ENCODE measurements at places on chromosomes 6 and 20.

DNA sequence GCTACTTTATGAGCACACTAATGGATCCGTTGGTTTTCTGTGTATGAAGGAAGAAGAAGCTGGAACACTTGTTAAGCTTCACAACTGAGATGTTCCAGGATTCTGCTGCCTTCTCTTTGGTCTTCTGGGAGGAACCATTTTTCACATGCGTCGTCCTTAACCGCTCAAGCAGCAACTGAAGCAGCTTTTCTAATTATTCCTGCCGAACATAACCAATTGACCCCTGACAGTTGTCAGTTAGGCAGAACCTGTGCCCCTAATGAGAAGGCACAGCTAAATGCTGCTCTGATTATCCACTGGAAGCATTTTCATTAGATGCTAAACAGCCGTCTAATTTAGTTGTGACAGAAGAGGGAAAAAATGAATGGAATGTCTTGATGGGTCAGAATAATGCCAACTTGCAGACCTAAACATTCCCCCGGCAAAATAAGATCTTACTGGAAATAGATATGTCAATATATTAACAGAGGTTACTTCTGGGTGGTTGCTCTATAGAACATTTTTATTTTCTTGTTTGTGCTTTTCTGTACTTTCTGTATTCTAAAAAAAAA is 85.0 kb upstream of the SMLR1 start:
- no peak for DNase-seq

DNA sequence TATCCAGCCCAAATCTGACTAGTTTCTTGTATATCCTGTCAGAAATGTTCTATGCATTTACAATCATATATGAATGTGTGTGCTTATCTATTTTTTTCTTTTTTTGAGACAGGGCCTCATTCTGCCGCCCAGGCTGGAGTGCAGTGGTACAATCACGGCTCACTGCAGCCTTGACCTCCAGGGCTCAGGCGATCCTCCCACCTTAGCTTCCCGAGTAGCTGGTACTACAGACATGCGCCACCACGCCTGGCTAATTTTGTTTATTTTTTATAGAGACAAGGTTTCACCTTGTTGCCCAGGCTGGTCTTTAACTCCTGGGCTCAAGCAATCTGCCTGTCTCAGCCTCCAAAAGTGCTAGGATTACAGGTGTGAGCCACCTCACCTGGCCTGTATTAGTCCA is 3.0 kb upstream of the RAB44 start:
- no peak for DNase-seq

- peak; percentile 35 for DNase-seq
Measured at GRCh38 chr6:170279977-170280688, 10.7 kb downstream of the DLL1 start.

DNA sequence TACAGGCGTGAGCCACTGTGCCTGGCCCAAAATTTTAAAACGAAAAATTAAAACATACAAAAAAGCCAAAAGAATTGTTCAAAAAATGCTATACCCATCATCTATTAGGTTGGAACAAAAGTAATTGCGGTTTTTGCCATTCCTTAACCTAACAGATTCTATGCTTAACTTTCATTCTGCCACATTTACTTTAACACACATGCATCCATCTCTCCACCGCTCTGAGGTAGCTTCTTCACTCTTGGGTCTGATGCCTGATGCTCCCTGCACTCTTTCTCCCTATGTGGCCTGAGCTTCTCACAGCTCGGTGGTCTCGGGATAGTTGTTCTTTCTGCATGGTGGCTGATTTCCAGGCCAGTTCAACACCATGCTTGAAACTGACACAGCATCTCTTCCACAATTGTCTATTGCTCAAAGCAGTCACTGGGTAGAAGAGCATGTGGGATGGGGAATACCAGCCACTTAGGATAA is 4.7 kb upstream of the MANBAL start:
- no peak for DNase-seq

GRCh38 chr6:31882344-31882743 is 3.5 kb upstream of the SLC44A4 start:
- DNase-seq, result no peak

GRCh38 chr6:100810015-100810414 is 71.1 kb downstream of the ASCC3 start:
- no peak for DNase-seq

GRCh38 chr20:59788196-59788735 is 145.2 kb downstream of the SYCP2 start:
- no peak for DNase-seq

DNA sequence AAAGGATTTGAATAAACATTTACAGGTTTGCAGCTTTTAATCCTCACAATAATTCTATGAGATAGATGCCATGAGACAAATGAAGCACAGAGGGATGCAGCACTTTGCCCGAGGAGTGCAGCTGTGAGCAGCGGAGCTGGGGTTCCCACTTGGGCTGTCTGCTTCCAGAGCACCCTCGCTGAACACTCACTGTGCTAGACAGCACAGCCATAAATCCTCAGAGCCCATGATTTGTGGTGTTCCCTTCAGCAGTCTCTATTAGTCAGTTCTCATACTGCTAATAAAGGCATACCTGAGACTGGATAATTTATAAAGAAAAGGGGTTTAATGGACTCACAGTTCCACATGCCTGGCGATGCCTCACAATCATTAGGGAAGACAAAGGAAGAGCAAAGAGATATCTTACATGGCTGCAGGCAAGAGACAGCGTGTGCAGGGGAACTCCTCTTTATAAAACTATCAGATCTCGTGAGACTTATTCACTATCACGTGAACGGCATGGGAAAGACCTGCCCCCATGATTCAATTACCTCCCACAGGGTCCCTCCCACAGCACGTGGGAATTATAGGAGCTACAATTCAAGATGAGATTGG is 25.3 kb upstream of the CTAGE9 start:
- no peak for DNase-seq

DNA sequence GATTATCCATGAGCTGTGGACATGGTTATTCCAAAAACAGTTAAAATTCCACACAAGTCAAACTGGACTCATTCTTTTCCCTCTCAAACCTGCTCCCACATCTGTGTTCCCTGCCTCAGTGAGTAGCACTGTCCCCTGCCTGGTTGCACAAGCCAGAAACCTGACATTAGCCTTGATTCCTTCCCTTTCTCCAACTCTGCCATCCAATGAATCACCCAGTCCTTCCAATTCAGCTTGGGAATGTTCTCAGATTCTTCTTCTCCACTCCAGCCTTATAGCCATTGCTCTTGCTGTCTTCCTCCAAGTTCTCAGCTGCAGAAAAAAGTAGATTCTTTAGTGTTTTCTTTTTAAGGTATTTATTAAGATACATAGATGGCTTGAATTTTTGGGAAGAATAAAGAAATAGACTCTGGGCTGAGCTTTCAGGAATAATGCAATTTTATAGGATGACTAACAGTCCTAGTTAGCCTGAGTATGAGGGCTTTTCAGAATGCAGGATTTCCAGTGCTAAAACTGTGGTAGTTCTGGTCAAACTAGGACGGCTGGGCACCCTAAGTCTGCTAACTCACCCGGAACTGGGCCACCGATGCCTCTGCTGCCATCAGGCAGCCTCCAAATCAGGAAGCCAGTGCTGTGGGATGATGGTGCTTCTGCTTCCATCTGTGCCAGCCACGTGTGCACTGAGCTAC is 18.2 kb upstream of the SASH1 start:
- no peak for DNase-seq

- DNase-seq, result no peak
Measured at GRCh38 chr6:62891065-62891647, 320.1 kb upstream of the FKBP1C start.

DNA sequence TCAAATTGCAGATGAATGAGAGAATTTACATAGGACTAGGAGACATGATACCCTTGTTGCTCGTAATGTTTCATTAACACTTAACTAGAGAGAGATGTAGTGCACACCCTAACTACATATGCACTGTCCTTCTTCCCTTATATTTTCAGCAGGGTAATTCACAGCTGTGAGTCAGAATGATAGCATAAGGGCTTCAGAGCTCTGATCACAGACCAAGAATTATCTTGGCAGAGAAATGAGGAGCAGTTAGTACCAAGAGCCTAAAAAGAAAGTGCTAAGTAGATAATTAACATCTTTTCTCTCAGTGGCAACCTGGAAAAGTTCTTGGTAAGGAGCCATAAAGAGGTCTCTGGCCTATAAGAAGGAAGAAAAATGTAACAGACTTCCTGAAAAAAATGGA is 35.8 kb downstream of the GRIK2 start:
- no peak for DNase-seq

GRCh38 chr20:60306551-60306950 is 348.3 kb downstream of the CDH26 start:
- no peak for DNase-seq

GRCh38 chr20:51710361-51710894 is 57.8 kb downstream of the ATP9A start:
- DNase-seq, result no peak

DNA sequence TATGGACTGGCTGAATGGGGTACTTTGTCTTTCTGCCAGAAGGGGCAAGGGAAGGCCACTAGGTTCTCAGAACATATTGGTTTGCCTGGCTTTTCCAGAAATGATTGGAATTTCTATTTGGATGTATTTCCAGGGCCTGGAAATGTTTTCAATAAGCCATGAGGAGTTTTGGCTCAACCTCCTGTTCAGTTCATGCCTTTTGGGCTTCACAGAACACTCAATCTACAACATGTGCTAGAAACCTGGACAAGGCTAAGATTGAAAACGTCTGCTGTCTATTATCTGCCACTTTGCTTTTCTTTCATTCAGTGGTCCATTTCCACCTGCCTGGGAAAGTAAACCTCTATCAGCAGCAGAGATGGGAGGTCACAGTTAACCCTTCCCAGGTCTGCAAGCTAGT is 793.4 kb downstream of the TENT5A start:
- no peak for DNase-seq

GRCh38 chr20:64047046-64047389 is 2.4 kb downstream of the SOX18 start:
- DNase-seq, result no peak

DNA sequence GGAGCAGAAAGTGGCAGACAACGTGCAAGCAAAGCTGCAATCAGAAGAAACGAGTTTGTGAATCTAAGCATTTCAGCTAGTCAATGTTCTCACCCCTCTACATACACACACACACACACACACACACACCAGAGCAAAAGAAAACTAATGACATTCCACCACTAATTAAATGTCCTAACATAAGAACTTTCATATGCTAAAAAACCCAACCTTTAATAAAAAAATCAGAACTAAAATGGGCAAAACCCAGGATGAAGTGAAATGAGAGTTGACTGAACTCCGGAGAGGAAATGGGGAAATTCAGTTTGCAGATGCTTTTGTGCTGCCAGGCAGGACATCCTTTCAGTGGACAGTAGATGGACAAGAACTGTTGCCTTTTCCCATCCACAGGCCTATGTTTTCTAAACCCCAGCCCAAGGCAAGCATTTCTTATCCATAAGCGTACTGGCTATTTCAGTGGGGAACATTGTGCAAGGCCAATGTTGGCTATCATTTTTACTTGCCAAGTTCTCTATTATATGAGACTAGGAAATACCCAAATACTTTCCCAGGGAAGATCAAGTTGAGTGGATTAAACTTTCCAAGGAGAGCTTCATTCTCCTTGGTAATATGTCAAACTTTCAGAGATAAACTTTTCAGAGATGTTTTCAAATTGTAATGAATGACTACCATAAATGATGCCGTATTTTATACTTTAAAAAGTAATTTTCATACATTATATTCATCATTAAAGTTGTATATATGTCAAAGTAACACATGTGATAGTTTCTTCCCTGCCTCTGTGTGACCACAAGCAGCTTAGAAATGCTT is 27.3 kb downstream of the RIN2 start:
- DNase-seq, result no peak

GRCh38 chr6:116152620-116153019 is 26.7 kb upstream of the COL10A1 start:
- no peak for DNase-seq

- DNase-seq, result no peak
Measured at GRCh38 chr6:56734335-56734734, 91.6 kb upstream of the DST start.

- DNase-seq, result peak; percentile 100
Measured at GRCh38 chr20:47358672-47359529, 2.4 kb upstream of the ZMYND8 start.

DNA sequence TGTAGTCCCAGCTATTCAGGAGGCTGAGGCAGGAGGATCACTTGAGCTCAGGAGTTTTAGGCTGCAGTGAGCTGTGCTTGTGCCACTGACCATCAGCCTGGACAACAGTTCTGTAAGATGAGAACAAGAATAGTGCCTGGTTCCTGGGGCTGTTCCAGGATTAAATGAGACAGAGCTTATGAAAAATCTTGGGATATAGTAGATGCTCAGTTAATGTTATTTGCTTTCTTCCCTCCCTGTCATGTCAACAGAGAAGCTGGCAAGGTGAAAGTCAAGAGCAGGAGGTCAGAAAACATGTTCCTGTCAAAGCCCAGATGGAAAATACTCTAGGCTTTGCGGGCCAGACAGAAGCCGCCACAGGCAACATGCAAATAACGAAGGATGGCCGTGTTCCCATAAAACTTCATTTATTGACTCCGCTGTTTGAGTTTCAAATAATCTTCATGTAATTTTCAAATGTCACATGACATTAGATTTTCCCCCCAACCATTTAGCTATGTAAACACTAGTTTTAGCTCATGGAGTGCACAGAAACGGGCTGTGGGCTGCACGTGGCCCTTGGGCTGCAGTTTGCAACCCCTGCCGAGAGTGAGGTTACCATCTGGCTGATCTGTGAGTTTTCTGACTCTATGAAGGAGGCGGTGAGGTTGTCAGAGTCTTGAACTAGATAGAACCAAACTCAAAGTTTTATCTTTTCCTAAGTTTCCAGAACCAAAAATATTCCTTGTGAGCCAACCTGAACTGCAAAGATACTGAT is 63.4 kb upstream of the PMEPA1 start:
- DNase-seq, result no peak

DNA sequence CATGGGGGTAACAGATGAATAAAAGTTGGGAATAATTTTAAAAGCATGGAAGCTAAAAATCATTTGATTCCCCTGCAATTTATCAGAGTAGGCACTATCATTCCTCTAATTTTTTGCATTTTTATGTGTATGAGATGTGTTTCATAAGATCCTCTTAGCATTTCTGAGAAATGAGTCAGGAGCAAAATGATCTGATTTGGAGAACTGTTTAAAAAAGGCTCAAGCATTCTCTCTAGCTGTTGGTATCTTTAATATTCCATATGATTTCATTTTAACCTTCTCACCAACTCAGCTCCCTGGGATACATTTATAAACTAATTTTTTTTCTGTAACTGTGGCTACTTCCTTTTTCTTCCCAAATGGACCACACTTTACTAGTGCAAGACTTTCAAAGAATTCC is 60.9 kb downstream of the MCHR2 start:
- DNase-seq, result no peak

DNA sequence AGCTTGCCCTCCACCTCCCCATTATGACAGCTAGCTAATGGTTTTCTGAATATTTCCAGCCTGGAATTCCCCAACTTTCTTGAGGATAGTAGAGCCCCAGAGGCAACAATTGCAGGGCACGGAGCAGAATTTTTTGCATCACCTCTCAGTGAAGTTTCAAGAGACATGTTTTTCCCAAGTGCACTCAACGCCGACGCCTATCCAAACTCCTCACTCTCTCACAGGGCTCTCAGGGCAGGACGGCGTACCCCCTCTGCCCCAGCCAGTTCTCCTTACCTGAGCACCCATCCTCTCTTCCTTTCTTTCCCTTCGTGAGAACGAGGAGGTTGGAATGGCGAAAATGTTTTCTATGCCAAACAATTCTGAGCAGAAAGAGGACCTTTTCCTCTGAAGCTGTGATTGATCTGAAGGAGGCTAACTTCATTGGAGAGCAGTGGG is 83.1 kb upstream of the FOXQ1 start:
- no peak for DNase-seq

All from PC-9 (cell line).